Ovary (tissue), 10 donors: ENCODE measurements at places on chromosomes 3 and 15. TPM values are rescaled to one million over a fixed set of nuclear protein-coding genes. Genes with fewer than 3 reads are reported as not detected.

The KLHL40 gene
- total RNA-seq: not detected

The STARD9 gene
- 29.4 TPM for total RNA-seq

DNA sequence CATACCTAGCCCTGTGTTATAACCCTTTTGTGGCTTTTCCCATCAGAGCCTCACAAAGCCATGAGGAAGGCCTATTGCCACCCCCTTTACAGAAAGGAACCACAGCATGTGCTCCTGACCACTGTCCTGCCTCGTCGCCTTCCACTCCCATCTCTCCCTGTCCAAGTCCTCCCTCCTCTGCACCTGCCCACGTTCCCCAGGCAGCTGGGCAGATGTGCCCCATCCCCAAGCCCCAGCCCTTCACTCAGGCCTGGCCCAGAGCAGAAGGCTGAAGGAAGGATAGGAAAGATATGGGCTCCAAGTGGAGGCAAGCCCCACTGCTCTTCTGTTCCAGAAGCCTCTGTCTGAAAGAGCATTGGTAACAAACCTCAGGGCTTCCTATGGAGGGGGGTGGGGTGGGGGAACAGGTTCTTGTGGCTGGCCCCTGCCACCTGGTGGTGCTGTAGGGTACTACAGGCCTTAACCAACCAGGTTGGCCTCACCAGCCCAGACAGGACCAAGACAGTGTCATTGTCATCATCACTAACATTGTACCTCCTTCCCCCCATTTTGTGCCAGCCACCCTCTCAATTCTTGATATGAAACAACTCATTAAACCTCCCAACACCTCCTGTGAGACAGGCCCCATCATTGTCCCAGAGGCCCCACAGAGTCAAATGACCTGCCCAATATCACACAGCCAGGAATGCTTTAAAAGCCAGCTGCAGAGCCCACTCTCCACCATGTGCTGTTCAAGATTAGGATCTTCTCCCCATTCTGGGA, 10.0 kb downstream of the POC1A start:
- H3K4me1 ChIP-seq: no peaks in the 10 kb centered on the region
- DNase-seq: peak; percentile 86
- no peaks in the 10 kb centered on the region for H3K36me3 ChIP-seq

- DNase-seq: no peak
- H3K27ac ChIP-seq: no peak overlapping the region
- H3K4me3 ChIP-seq: no peak overlapping the region
- H3K36me3 ChIP-seq: no peaks in the 10 kb centered on the region
- H3K4me1 ChIP-seq: no peaks in the 10 kb centered on the region
- no peaks in the 10 kb centered on the region for H3K27me3 ChIP-seq
These were observed 9.3 kb downstream of the OXTR start for GRCh38 chr3:8760091-8760490.
